ENCODE measurements at places on chromosomes 12 and 14. TPM values are rescaled to one million over a fixed set of nuclear protein-coding genes. Genes with fewer than 3 reads are reported as not detected.

Gene PIK3C2G
- total RNA-seq, result 1.2 TPM

- DNase-seq, result no peak
These were observed 263.6 kb upstream of the CRY1 start for GRCh38 chr12:107356937-107357295.

- no peak for DNase-seq
These were observed 45.4 kb downstream of the AEBP2 start for GRCh38 chr12:19484738-19485137.

GRCh38 chr14:57928732-57929131 is 62.8 kb upstream of the SLC35F4 start:
- no peak for DNase-seq

Gene FOS
- 215 TPM for total RNA-seq

Gene RND1
- 0.29 TPM for total RNA-seq

GRCh38 chr14:64178814-64179213 is 115.4 kb downstream of the ESR2 start:
- DNase-seq, result no peak

- no peak for DNase-seq
These were observed 55.4 kb downstream of the IRAK3 start for GRCh38 chr12:66244446-66244845.

GRCh38 chr12:54159140-54159539 is 29.6 kb downstream of the SMUG1 start:
- DNase-seq, result no peak

GRCh38 chr12:119147847-119148448 is 30.8 kb upstream of the HSPB8 start:
- no peak for DNase-seq

DNA sequence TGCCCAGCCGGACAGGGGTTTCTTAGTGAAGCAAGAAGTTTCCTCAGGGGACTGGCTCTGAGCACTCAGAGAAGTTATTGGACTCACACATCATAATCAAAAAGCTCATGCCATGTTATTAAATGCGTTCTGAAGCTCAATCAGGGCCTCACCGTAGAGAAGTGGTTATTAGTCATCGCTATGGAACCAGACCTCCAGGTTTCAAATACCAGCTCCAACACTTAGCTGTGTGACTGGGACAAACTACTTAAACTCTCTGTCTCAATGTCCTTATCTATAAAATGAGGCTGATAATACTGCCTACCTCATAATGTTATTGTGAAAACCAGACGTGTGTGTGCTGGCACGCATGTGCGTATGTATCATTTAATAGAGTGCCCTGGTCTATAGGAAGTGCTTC is 7.3 kb downstream of the STAT6 start:
- DNase-seq, result no peak

DNA sequence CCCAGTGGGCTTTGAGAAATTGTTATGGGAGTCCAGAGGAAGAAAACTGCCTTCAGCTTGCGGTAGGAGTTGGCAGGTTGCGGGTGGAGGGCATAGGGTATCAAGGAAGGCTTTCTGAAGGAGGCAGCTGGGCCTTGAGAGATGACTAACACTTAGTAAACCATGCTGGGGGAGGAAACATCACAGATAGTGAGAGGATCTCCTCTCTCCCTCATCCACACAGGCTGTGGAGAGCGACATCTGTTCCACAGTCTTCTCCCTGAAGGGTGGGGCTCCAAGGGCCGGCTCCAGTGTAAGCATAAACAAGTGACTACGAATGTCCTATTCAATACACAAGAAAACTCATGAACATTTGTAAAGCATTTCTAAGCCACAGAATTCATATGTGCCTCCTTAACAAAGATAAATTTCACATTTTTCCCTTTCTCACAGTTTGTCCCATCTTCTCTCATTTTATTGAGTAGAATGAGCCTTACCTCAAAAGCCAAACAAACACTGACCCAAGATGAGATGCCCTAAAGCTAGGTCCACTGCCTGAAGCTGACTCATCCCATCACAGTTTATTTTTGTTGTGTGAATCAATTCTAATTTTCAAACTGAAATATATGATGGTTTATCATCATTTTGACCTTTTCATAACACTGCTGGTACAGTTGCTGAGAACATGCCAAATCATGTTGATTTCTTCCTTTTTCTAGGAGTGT is 227.9 kb downstream of the SLC25A21 start:
- DNase-seq, result no peak

DNA sequence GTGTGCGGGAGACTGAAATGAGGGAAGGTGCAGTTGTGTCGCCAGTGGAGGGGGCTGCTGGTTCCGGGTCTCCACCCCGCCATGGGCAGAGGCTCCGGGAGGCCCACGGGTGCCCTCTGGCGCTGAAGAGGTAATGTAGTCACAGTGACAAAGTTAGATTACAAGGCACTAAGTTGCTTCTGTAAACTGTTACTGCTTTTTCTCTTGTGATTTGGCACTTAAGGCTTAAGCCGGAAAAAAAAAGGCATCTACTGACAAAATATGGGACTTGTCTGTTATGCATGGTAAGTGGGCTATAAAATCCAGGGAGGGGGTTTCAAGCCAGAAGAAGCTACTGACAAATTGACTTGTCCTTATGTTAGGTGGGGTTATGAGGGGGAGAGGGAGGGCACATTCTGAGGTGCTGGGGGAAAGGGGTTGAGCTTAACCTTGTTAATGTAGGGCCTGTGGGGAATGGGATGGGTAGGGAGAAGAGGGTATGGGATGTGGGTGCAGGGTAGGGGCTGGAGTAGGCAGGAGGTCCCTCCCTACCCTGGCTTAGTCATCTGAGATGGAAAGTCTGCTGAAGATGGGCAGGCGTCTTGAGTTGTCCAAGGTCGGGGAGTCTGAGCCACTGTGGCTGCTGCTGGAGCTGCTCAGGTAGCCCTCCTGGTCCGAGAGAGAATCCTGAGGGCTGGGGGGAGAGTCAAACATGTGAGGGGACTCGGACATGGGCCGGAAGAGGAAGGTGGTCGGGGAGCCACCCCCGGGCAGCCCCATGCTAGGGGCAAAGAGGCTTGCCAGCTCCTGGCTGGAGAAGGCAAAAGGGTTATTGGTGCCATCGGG is 3.7 kb downstream of the ZFP36L1 start:
- DNase-seq, result no peak

GRCh38 chr14:100618763-100619320 is 31.6 kb upstream of the BEGAIN start:
- no peak for DNase-seq

Gene DIO2
- total RNA-seq, result 17.8 TPM

Gene IRAK3
- 21.5 TPM for total RNA-seq

DNA sequence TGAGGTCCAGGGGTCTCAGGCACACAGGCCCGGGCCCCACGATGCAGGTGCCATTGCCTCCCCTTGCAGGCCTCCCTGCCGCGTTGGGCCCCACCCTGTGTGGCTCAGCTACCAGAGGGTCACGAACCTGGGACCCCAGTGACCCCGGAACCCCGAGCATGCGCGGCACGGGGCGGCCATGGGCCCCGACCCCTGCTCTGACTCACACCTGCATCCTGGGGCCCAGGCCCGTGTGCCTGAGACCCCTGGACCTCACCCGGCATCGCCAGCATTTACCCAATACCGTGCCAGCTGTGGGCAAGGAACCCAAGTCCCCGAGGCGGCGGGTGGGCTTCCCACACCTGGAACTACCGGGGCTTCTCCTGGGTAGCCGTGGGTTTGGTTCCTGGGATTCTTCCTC is 25.2 kb downstream of the KIF26A start:
- DNase-seq, result no peak

DNA sequence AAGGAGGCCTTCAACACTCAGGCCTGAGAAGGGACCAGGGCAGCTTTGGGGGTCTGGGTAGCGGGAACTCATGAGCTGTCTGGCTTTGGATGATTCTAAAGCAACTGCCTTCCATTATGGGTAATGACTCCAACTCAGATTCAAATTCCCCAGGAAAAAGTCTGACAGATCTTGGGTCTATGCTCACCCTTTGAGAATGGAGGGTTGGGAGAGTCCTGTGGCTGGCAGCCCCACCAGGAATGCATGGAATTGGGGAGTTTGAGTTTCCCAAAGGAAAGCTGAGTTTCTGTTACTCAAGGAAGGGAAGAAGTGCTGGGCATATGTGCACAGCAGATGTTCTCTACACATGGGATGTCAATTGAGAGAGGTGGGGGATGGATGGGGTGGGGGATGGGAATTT is 22.4 kb upstream of the LTBP2 start:
- DNase-seq, result no peak

Gene KCNH3
- 0.34 TPM for total RNA-seq

Gene DNAJC22
- 0.26 TPM for total RNA-seq

GRCh38 chr14:56055511-56055910 is 62.7 kb upstream of the PELI2 start:
- no peak for DNase-seq

GRCh38 chr12:3375326-3375725 is 115.7 kb upstream of the PRMT8 start:
- DNase-seq, result no peak

Gene MMP14
- 83.9 TPM for total RNA-seq

GRCh38 chr12:67468549-67469245 is 179.8 kb upstream of the DYRK2 start:
- no peak for DNase-seq

Gene KLRK1
- total RNA-seq, result 1.2 TPM

DNA sequence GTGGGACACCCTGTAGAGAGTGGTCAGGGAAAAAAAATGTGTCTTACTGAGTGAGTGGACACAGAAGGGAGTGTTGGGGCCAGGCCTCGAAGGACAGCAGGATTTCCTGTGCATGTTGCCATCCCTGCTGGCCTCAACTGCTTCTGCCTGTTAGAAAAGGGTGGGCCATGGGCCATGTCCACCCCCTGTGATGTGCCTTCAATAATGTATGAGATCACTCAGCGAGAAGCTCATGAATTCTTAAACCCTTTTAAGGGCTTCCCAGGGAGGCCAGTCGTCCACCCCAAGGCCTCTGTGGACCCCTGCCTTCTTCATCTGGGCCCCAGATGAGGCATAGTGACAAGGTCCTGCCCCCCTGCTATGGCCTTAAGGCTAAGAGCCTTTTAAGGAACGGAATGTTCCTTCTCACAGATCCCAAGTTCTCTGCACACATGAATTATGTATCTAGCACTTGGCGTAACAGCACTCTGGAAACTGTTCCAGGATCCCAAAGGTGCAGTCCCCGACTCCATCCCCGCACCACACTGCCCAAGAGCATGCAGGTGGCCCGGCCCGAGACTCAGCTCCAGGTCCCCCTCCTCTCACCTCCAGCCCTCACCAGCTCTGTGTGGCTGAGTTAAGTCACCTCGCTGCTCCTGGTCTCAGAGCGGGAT is 8.9 kb upstream of the C14orf132 start:
- no peak for DNase-seq

DNA sequence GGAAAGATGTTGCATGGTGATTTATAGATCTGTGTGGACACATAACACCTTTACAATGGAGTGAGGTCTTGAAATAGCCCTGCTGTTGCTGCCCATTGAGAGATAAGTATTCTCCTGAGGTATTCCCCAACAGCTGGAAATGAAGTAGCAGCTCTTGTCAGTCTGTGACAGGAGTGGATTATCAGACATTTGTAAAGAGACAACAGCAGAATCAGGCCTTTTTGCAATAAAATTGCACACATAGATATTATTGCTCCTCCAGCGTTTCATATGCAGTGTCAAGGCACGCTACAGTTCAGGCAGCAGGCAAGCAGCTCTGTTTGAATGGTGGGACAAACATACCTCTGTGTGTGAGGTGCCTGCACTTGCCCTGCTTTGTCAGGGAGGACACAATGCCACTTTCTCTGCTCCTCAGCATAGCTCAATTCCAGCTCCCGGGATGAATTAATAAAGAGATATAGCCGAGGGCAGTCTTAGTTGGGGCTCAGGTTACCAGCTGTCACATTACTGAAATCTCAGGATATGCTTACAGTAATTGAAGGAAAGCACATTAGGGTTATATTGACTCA is 49.4 kb downstream of the BICD1 start:
- no peak for DNase-seq

Gene MANSC4
- not detected for total RNA-seq

DNA sequence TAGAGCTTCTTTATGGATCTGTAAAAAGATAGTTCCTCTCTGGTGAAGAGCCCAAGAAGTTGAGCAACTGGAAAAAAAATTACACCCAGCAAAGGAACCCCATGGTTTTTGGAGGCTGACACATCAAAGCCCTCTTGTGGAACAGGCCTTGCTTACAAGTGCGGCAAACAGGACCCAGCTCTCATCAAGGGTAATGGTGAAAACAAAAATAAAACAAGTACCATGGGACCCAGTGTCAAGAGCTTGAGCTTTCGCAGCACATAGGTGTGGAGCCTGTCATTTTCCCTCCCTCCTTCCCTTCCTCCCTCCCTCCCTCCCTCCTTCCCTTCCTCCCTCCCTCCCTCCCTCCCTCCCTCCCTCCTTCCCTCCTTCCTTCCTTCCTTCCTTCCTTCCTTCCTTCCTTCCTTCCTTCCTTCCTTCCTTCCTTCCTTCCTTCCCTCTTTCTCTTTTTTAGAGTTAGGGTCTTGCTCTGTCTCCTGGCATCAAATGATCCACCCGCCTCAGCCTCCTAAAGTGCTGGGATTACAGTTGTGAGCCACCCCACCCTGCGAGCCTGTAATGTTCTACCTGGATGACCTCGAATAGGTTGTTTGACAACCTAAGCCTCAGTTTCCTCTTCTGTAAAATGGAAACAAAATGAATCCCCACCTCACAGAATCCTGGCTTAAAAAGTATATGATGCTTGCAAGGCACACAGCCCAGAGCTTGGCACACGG is 114.3 kb upstream of the RPH3A start:
- no peak for DNase-seq

- DNase-seq, result no peak
These were observed 15.7 kb downstream of the CAPZA3 start for GRCh38 chr12:18753481-18754123.

DNA sequence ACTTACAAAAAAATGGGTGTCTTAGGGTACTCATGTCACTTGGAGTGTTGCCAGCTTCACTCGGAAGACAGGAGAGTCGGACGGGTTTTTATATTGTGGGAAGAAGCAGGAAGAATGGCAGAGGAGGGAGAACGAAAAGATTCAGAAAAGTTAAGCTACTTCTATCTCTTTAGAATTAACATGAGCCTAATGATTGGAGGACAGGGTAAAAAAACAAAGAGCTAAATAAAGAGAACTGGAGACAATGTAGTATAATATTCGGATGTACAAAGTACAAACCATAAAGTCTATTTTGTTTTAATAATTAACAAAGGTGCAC is 43.9 kb downstream of the EFCAB11 start:
- DNase-seq, result no peak

DNA sequence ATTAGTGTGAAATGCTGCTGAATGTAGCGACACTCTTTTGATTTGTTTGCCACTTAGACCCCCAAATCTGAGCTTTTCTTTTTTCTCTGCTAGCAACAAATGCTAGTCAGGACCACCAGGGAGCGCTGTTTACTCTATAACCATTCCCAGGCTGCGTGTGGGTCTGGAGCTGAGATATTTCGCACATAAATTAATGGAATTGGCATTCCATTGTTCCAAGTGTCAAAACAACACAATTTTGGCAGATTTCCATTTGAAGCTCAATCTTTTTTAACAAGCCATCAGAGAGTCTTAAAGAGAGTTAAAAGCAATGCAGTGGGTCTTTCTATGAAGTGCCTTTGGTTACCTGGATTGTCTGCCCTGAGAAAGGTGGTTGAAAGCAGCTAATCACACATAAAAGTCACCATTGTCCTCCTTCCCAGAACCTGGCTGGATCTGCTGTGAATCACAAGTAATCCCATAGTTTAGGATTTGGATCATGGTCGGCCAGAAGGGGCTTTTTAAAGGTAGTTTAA is 7.4 kb upstream of the TMEM132C start:
- DNase-seq, result no peak

- DNase-seq, result no peak
These were observed 22.4 kb downstream of the WBP11 start for GRCh38 chr12:14780859-14781258.

Gene CLEC4E
- total RNA-seq, result 3.7 TPM
